ENCODE measurements at places on chromosomes 1 and 21.

DNA sequence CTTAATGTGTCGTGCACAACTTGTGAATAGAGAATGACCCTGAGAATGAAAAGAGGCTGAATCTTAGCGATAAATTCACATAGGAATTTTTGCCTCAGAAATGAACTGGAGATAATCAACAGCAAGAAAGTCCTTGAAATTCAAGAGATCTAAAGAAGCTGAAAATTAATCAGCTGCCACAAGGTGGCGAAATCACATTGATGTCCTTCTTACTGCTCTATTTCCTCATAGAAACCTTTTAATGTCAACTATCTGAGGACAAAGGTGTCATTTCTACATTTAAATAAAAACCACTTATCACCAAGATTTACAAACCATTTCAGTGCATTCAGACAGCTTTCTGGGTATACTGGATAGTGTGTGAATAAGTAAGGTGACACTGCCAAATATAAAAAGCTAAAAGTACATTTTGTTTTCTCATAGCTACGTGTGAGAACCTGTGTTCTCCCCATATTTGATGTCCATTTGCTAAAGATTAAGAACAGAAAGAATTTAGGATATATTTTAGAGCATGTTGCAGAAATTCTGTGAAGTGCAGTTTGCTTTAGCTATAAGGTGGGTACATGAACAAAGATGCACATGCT lies 485.3 kb upstream of the PTBP2 start:
- no peak for DNase-seq

- DNase-seq: no peak
These were observed 6.4 kb downstream of the DSCAM start for GRCh38 chr21:40840401-40841125.

DNA sequence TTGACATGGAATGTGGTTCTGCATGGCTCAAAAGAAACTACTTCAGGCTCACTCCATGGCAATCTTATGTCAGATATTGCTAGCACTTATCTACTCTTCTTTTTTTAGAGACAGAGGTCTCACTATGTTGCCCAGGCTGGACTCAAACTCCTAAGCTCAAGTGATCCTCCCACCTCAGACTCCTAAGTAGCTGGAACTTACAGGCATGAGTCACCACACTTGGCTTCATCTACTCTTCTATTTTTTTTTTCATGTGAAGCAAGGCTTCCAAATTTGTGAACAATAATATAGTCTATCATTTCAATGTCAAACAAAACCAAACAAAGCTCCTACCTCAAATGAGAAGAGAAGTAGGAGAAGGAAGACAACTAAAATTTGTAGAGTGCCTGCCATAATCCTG lies 7.5 kb upstream of the PSEN2 start:
- DNase-seq: no peak

DNA sequence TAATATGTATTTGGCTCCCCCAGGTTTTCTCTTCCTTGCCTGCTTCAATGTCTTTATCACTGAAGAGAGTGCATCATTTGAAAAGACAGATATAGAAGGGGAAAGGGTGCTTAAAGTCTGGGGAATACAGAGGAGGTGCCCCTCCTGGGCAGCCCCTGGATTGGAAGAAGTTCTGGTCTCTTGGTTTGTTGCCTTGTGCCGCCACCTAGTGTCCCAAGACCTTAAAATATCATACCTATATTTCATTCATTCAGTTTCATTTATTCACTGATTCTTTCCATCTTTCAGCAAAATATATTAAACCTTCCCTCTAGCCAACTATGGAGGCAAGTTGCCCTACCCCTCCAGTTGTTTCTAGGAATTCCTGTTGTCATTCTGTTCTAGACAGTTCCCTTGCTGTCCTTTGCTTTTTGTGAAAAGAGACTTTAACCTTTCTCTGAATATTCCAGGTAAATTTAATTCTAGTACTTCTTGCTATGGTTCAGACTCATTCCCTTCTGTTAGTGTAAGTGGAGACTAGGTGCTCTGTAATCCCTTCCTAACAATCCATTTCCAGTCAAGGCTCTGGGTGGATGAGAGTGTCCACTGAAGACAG lies 56.1 kb downstream of the MEF2D start:
- peak; percentile 40 for DNase-seq

GRCh38 chr1:208228026-208228425 lies 16.2 kb downstream of the PLXNA2 start:
- DNase-seq: no peak

- DNase-seq: no peak
These were observed 10.1 kb upstream of the CNN3 start for GRCh38 chr1:94936861-94937620.

Measured in CD4-positive, alpha-beta T cell treated with Interleukin-6 for 4 hours (primary cell).